ENCODE measurements at places on chromosomes 7 and 10.
A peak's percentile ranks its signal among the peaks of the same experiment; 100 is the strongest.

DNA sequence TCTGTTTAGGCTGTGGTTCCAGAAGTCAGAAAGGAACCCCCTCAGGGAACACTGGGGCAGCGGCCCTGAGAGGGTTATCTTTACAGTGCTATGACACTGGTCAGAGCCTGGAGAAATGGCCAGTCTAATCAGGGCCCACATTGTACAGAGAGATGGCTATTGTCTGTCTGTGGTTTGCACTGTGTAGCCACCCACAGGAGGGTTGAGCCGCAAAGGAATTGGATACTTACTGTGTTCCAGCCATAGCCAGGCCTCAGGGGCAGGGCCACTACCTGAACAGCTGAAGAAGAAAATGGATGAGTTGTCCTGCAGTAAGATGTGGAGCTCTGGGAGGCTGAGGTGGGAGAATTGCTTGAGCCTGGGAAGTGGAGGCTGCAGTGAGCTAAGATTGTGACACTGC is 47.5 kb upstream of the PODXL start:
- no peak for DNase-seq

DNA sequence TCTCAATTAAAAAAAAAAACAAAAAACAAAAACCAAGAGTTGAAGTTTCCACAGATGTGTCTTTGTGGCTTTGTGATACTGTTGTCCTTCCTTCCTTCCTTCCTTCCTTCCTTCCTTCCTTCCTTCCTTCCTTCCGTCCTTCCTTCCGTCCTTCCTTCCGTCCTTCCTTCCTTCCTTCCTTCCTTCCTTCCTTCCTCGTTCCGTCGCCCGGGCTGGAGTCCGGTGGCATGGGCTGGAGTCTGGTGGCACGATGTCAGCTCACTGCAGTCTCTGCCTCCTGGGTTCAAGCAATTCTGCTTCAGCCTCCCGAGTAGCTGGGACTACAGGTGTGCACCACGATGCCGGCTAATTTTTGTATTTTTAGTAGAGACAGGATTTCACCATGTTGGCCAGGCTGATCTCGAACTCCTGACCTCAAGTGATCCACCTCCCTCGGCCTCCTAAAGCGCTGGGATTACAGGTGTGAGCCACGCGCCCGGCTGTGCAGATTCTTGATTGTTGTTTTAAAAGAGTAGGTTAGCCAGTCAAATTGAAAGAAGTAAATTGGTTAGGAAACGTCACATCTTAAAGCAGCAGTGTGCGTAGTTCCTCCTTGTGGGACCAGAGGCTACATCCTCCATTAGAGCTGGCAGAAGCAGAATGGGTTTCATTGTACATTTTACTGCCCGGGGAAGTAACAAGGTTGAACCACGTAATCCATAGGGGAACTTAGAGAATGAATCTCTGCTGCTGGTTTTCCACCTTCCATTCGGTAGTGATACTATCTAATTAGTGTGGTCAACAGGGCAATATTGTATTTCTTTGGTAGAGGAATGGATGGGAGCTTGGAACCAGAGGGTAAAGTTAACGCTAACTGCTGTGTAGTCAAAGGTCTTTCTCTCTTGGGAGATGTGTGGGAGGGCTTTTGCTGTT is 20.6 kb downstream of the DNAJB6 start:
- no peak for DNase-seq

- no peak for DNase-seq
These were observed 13.3 kb upstream of the TCTN3 start for GRCh38 chr10:95706990-95707389.

DNA sequence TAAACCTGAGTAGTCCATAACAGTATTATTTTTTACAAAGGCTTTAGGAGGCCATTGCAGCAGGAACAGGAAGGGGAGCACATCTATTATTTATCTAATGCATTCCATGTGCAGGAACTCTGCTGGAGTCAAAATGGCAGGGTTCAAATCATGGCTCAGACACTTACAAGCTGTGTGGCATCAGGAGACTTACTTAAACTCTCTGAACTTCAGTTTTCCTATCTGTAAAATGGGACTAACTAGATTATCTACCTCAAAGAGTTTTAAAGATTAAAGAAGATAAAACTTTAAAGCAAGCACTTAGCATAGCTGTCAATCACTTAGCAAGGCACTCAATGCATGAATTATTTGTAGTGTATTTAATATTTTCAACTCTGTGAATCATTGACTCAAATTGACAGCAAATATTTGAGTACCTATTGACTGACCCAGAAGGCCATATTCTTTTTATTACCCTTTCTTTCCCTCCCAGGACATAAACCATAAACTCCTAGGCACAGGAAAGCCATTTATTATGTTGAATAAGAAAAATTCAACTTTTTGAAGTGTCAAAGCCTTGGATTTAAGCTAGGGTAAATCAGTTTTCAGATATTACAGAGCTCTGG is 115.8 kb upstream of the FAM204A start:
- DNase-seq, result no peak

DNA sequence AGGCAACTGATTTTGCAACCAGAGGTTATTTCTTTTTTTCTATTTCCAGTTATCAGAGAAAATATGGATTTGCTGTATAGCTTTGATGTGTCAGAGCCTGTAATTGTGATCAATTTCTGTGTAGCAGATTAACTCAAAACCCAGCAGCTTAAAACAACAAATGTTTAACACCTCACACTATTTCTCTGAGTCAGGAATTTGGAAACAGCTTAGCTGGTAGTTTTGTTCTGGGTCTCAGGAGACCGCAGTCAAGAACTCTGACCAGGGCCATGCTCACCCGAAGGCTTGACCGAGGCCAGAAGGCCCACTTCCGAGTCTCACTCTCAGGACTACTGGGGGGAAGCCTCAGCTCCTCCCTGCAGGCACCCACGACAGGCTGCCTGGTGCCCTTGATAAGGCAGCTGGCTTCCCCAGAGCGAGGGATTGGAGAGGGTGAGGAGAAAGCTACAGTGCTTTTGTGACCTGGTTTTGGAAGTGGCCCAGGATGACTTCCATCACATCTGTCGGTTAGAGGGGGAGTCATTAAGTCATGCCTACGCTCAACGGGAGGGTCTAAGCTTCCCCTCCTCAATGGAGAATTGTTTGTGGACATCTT is 105.7 kb upstream of the SHH start:
- no peak for DNase-seq

- DNase-seq, result no peak
These were observed 718 bp upstream of the FZD1 start for GRCh38 chr7:91263384-91264045.

DNA sequence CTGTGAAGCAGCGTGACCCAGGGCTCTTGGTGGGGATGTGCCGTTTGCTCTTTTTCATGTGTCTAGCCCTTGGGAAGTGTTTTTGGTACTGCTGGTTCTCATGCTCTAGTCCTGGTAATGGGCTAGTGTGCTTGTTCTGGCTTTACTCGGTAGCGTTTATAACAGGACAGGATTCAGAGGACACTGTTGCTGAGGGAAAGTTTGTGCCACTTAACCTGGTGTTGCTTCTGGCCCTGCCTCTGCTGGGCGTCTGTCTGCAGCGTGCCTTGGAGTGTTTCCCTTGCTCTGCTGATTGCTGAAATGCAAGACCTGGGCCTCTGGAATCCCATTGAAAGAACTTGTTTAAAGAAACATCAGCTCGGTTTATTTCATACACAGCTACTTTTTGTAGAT is 35.0 kb downstream of the INPP5A start:
- DNase-seq, result no peak

DNA sequence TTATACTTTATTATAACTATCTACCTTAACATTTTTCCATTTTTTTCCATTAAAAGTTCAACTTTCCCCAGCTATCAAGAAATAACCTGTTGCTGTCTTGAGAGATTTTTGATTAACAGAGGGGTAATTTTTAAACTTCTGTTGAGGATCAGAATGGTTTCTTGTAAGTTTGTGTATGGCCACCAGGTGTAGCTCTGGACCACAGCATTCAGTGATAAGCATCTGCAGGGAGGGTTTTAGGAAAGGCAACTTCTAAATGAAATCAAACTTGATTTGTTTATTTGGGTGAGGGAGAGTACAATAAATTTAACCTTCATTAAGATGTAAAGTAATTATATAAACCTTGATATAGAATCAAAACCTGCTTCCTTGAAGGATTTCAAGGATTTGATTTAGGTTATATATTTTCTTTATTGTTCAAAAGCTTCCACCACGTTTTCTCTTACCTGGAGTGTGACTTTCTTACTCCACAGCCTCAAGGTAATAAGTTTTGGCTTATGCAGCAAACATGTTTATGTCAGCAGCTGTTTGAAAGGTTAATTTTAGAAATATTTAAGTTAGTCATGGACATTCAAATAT is 153.3 kb downstream of the STK31 start:
- peak; percentile 5 for DNase-seq
